Motor neuron (in vitro differentiated cells): ENCODE measurements at places on chromosomes 3 and 15. TPM values are rescaled to one million over a fixed set of nuclear protein-coding genes. Genes with fewer than 3 reads are reported as not detected.

Gene ROPN1
- total RNA-seq, result 0.18 and 0.52 TPM in 2 replicates

Gene TRIM42
- total RNA-seq, result 0.07 TPM in 1 of 2 replicates, not detected in the other

Gene LRRC31
- total RNA-seq, result 0.58 TPM in 1 of 2 replicates, not detected in the other

Gene GHSR
- total RNA-seq, result not detected in 2 replicates

Gene SPINT1
- 0.70 and 1.2 TPM in 2 replicates for total RNA-seq

Gene SLC22A14
- 0.45 and 0.49 TPM in 2 replicates for total RNA-seq

Gene SNTN
- 0.09 and 0.13 TPM in 2 replicates for total RNA-seq

Gene CLDN16
- 0.19 and 0.24 TPM in 2 replicates for total RNA-seq

Gene THSD4
- total RNA-seq, result 1.3 and 2.3 TPM in 2 replicates

Gene GCNT3
- total RNA-seq, result 0.73 and 2.0 TPM in 2 replicates

Gene ST8SIA2
- total RNA-seq, result 0.18 and 1.9 TPM in 2 replicates
